Esophagus muscularis mucosa (tissue), 4 donors: ENCODE measurements at places on chromosomes 1 and 21. TPM values are rescaled to one million over a fixed set of nuclear protein-coding genes. Genes with fewer than 3 reads are reported as not detected.
A peak's percentile ranks its signal among the peaks of the same experiment; 100 is the strongest.

DNA sequence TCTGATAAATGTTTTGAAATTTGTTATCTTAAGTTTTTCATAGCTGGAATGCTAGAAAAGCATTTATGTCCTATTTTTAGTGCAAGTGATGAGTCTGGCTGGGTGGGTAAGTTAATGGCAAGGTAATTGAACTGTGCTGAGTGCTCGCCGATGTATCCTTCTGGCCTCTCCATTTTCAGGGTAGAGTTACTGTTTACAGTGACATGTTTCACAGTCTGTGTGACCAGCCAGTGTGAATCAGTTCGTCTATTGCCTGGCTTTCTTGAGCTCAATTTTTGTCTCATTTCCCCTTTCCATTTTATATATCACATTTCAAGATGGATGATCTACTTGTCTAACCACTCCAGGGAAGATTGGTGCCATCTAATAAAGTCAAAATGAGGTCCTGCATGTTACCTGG lies 44.1 kb downstream of the ITSN1 start:
- no peaks in the 10 kb centered on the region for H3K36me3 ChIP-seq
- H3K4me3 ChIP-seq = no peak overlapping the region
- no peaks in the 10 kb centered on the region for H3K27me3 ChIP-seq
- H3K27ac ChIP-seq = no peak overlapping the region
- peaks cover 56% of the 10 kb centered on the region for H3K4me1 ChIP-seq

USP25 gene
- total RNA-seq = 75.1 TPM

DNA sequence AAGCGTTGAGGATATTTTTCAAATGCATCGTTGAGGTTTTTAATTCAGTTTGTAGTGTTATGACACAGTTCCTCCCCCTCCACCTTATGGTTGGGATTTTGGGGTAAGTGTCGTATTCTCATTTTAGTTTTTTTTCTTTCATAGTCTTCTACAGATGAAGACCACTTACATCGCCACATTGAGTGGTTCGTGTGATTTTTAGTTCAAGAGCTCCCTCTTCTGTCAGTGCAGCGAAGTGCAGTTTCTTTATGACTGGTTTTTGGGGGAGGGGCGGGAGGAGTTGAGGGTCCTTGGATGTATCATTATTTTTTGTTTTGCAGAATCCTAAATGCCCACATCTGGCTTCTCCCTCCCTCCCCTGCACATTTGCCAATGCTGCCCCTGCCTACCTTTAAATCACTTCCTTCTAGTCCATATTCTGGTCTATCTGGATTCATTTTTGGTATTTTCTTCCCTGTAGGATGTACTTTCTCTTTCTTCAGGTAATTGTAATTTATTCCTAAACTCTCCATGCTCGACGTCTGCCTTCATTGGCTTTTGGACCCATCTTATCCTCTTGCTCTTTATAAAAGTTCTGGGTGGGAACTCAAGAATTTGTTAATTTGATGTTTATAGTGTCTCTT lies 433.1 kb downstream of the CAMTA1 start:
- DNase-seq = peak; percentile 91
- no peaks in the 10 kb centered on the region for H3K4me1 ChIP-seq
- no peak overlapping the region for H3K4me3 ChIP-seq
- no peak overlapping the region for H3K27ac ChIP-seq
- H3K27me3 ChIP-seq = no peaks in the 10 kb centered on the region

CD1E gene
- total RNA-seq = 0.99 TPM

GRCh38 chr1:107552781-107553180 lies 411.9 kb downstream of the NTNG1 start:
- no peaks in the 10 kb centered on the region for H3K27me3 ChIP-seq
- no peak for DNase-seq
- H3K36me3 ChIP-seq = no peaks in the 10 kb centered on the region
- no peak overlapping the region for H3K4me3 ChIP-seq
- no peak overlapping the region for H3K27ac ChIP-seq

PIK3R3 gene
- total RNA-seq = 20.4 TPM

DNA sequence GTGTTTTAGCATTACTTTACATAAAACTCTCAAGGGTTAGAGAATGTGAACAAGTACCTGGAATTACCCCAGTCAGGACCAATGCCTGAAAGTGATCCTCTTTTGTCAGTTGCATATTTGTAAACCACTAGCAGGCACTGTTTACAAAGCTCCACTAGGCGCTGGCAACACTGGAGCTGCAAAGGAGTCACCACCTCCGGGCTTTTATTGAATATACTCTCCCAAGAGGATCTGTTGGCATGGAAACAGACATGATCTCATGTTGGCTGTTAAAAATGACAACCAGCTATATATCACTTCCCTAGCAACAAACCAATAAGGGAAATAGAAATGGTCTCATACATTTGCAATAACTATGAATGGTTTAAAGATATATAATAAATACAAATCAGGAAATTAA lies 116.0 kb downstream of the TTLL7 start:
- H3K27ac ChIP-seq = no peak overlapping the region
- no peaks in the 10 kb centered on the region for H3K4me1 ChIP-seq
- no peaks in the 10 kb centered on the region for H3K27me3 ChIP-seq
- peaks cover 3% of the 10 kb centered on the region for H3K36me3 ChIP-seq
- no peak overlapping the region for H3K4me3 ChIP-seq

DNA sequence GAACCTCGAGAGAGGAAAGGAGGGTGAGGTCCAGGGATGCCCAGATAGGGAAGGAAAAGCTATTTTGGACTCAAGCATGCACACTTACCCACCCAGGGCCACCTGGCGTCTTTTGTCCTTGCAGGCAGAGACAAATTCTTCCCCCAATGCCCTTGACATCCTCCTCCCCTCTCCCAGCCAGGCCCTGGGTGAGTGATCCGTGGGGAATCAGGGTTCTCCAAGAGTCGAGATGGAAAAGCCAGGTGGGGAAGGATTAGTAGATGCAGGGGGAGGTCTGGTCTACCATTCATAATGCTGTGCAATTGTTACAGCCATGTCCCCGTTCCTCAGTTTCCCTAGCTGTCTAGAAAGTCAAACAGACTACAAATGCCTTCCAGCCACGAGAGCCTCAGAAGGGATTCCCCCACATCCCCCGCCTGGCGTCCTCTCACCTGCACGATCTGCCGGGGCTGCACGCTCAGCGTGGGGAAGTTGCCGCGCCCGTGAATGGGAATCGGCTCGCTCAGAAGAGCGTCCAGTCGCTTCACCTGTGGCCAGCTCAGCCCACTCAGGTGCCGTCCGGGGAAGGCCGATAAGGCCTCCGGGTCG lies 580 bp downstream of the TENT5B start:
- H3K36me3 ChIP-seq = no peaks in the 10 kb centered on the region
- H3K27ac ChIP-seq = peak overlapping the region; percentile 95
- H3K27me3 ChIP-seq = no peaks in the 10 kb centered on the region

GRCh38 chr1:153550827-153551500 lies 1.9 kb upstream of the S100A3 start:
- H3K27ac ChIP-seq = peak overlapping the region; percentile 71
- H3K27me3 ChIP-seq = no peaks in the 10 kb centered on the region
- no peaks in the 10 kb centered on the region for H3K36me3 ChIP-seq
- no peak for DNase-seq
- H3K4me3 ChIP-seq = no peak overlapping the region

DNA sequence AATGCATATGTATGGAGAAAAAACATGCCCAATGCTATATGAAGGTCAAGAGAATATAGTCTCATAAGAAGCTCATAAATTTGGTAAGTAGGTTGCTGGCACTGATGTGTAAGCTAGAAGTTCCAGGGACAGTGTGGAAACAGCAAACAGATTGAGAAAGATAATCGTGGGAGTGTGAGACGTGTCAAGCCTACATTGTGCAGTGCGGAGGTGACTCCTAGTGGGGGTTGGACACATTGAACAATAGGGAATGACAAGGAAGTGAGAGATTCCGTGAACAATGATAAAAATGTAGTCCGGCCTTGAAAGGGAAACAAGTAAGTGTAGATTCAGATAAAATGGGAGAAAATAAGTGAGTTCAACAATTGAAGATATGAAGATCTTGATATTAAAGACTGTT lies 788.4 kb upstream of the PRMT6 start:
- H3K4me3 ChIP-seq = no peak overlapping the region
- no peaks in the 10 kb centered on the region for H3K4me1 ChIP-seq
- no peaks in the 10 kb centered on the region for H3K36me3 ChIP-seq
- no peaks in the 10 kb centered on the region for H3K27me3 ChIP-seq

- H3K4me3 ChIP-seq = no peak overlapping the region
- H3K36me3 ChIP-seq = no peaks in the 10 kb centered on the region
- H3K27me3 ChIP-seq = no peaks in the 10 kb centered on the region
- DNase-seq = no peak
- no peaks in the 10 kb centered on the region for H3K4me1 ChIP-seq
Measured at GRCh38 chr1:170864876-170865538, 70.3 kb upstream of the MROH9 start.

DNA sequence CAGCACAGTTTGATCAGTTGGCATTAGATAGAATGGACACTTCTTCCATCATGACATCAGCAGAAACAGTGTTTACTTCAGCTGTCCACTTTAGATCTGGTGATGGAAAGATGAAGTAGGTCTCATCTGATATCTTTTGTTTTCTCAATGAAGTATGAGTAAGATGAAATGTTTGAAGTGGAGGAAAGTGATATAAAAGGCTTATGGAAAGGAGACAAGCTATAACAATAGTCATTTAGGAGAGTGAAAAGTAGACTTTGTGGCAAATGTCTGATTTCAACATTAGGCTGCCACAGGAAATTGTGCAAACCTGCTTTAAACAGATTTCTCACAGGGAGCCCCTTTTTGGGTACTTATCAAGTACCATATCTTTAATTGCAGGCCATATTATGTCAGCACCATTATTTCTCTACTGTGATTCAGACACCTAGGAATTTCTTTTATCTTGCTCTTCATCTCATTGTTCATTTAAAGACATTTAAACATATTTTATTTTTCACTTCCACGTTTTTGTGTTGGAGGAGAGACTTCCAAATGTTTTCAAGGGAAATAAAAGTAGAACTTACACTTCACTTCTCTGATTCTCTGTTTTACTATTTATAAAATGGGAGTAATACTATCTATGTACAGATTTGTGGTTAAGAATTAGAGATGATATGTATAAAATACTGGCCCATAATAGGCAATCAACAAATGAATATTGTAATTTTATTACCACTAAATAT lies 18.1 kb downstream of the PDC start:
- H3K27me3 ChIP-seq = no peaks in the 10 kb centered on the region
- no peaks in the 10 kb centered on the region for H3K36me3 ChIP-seq
- H3K27ac ChIP-seq = no peak overlapping the region
- H3K4me3 ChIP-seq = no peak overlapping the region

DNA sequence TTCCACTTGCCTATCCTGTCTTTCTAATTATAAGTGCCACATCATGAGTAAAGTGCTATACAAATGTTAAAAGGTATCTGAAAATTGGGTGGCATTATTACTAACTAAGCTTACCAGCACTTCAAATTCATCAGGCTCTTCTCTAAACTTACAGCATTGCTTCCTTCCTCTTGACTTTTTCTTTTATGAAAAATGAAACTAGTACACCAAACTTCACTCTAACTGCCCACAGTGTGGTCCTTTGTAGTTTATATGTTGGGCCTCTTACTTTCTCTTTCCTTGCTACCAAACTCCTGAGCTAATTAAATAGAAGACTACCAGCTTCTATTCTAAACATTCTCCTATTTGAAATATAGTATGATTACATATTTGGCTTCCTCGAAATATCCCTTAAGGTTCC lies 81.8 kb downstream of the NOTCH2 start:
- no peak for DNase-seq
- H3K36me3 ChIP-seq = no peaks in the 10 kb centered on the region
- H3K27me3 ChIP-seq = no peaks in the 10 kb centered on the region
- H3K4me3 ChIP-seq = no peak overlapping the region
- peaks cover 27% of the 10 kb centered on the region for H3K4me1 ChIP-seq

DNA sequence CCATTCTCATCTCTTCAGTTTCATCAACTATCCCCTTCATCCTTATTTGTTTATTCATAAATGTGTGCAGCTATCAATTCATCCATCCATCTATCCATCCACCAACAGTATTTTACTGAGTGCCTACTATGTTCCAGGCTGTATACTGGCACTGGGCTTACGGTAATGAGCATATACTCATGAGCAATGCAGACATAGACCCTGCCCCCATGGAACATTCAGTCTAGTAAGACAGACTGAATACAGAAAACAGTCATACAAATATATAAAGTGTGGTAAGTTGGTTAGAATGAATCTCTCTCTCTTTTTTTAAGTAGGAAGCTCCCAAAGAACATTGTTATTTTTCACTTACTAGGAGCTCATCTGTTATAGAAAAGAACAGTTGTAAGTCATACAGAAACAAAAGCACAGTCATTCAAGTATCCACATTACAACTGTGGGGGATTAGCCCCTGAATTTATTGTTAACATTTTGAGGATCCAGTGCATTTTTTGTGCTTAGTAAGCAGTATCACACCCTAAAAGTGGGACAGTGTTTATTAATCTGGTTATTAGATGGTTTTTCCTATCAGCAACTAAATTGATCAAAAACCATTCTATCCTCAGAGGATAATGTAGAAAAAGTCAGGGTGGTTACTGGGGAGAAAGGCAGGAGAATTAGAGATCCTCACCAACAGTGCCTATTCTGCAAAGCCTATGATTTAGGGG lies 3.6 kb downstream of the SLC16A4 start:
- H3K27ac ChIP-seq = no peak overlapping the region
- H3K36me3 ChIP-seq = no peaks in the 10 kb centered on the region
- no peaks in the 10 kb centered on the region for H3K27me3 ChIP-seq
- DNase-seq = no peak
- no peak overlapping the region for H3K4me3 ChIP-seq

RBM11 gene
- 0.83 TPM for total RNA-seq

PLEKHN1 gene
- total RNA-seq = 0.50 TPM

GRCh38 chr1:101540161-101540560 lies 303.3 kb downstream of the S1PR1 start:
- no peak overlapping the region for H3K27ac ChIP-seq
- no peak for DNase-seq
- no peak overlapping the region for H3K4me3 ChIP-seq
- H3K4me1 ChIP-seq = no peaks in the 10 kb centered on the region

DNA sequence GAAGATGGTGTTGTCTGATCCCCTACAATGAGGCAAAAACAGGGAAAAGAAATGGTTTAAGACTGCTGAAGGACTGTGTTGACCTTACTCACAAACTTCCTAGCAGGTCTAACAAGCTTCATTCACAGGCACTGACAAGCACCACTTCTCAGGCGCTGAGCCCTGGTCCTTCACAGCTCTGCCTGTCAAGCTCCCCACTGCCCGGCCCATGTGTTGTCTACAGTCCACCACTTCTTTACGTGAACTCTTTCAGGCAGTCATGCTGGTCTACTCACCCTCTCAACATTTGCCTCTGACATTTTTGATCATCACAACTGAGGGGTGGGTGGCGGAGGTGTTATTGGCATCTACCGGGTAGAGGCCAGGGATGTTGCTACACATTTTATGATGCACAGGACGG lies 40.7 kb upstream of the MYBPHL start:
- no peaks in the 10 kb centered on the region for H3K27me3 ChIP-seq
- H3K4me1 ChIP-seq = no peaks in the 10 kb centered on the region
- H3K27ac ChIP-seq = no peak overlapping the region
- DNase-seq = peak; percentile 70
- H3K4me3 ChIP-seq = no peak overlapping the region

GRCh38 chr1:58854576-58854975 lies 70.7 kb upstream of the JUN start:
- no peaks in the 10 kb centered on the region for H3K36me3 ChIP-seq
- H3K4me1 ChIP-seq = peaks cover 3% of the 10 kb centered on the region
- DNase-seq = no peak
- no peaks in the 10 kb centered on the region for H3K27me3 ChIP-seq
- H3K27ac ChIP-seq = no peak overlapping the region

GRCh38 chr1:96978444-96978843 lies 256.9 kb downstream of the PTBP2 start:
- no peaks in the 10 kb centered on the region for H3K27me3 ChIP-seq
- DNase-seq = no peak
- H3K27ac ChIP-seq = no peak overlapping the region
- H3K36me3 ChIP-seq = no peaks in the 10 kb centered on the region
- H3K4me3 ChIP-seq = no peak overlapping the region

- no peak overlapping the region for H3K4me3 ChIP-seq
- no peak overlapping the region for H3K27ac ChIP-seq
- DNase-seq = no peak
- H3K27me3 ChIP-seq = no peaks in the 10 kb centered on the region
Measured at GRCh38 chr1:100219883-100220282, 29.8 kb downstream of the DBT start.
